ENCODE measurements at places on chromosomes 16 and 17. TPM values are rescaled to one million over a fixed set of nuclear protein-coding genes. Genes with fewer than 3 reads are reported as not detected.

GRCh38 chr17:35081638-35082037 is 18.1 kb upstream of the RFFL start:
- H3K27me3 ChIP-seq, result no peaks in the 10 kb centered on the region
- H3K36me3 ChIP-seq, result no peaks in the 10 kb centered on the region
- H3K4me1 ChIP-seq, result peaks cover 22% of the 10 kb centered on the region
- H3K27ac ChIP-seq, result no peak overlapping the region
- no peak for DNase-seq

DNA sequence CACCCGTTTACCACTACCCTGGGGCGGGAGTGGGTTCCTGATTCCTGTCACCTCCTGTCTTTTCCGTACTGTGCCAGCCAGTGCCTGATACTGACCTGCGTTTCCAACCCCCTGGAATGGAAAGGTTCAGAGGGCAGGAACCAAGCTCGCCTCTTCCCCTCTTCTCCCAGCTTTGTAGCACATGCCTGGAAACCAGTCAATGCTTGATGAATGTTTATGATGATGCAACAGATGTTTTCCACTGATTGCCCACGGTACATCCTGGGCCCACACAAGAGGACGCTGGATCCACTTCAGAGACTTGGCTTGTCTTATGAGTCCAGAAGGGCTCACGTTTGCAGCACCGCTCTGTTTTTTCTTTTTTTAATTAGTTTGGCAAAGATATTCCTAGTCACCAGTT is 262.0 kb downstream of the CPPED1 start:
- H3K4me3 ChIP-seq, result no peak overlapping the region
- peaks cover 16% of the 10 kb centered on the region for H3K4me1 ChIP-seq
- no peak overlapping the region for H3K27ac ChIP-seq
- DNase-seq, result no peak
- no peaks in the 10 kb centered on the region for H3K27me3 ChIP-seq
- no peaks in the 10 kb centered on the region for H3K36me3 ChIP-seq

USP43 gene
- total RNA-seq, result under 0.01 TPM

DHRS11 gene
- 3.3 TPM for total RNA-seq

PIRT gene
- total RNA-seq, result not detected
